Central memory CD4-positive, alpha-beta T cell (primary cell): ENCODE measurements at places on chromosomes 2 and 18.

- no peak for DNase-seq
These were observed 39.4 kb downstream of the SH2D6 start for GRCh38 chr2:85457877-85458316.

GRCh38 chr2:73176205-73176880, 26.0 kb upstream of the NOTO start:
- no peak for DNase-seq

DNA sequence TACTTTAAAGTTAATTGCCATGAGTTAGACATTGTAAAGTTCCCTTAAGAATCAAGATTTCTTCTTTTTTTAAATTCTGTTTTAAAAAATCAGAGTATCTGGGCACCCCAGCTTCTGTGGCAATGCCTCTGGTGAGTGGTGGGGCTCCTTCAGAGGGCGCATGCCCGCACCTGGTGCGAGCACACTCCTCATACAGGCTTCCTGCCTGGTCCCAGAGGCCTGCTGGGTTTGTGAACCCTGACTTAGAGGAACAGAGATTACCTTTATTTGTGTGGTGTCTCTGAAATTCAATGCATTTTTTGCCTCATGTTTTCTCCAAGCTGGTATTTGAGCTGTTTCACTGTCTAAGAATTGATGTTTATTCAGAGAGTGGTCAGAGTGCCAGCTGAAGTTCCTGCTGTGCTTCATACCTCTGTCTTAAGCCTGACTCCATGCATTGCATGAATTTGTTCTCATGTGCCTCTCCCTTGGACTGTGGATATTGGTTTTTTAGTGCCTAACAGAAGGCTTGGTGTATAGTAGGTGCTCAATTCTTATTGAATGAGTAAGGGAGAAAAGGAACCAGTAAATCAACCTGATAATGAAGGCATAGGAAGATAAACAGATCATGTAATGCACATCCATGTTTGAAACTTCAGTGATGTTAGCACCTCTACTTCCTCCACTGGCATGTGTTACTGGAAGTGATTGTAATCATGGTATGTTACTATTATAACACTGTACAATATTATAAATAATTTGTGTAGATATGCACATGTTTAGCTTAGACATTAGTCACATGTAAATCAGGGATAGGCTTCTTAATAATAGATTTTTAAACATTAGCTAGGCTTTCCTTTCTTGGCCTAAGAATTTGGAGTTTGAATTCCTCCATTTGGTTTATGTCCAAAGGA, 29.0 kb downstream of the PHLPP1 start:
- DNase-seq: no peak

- no peak for DNase-seq
These were observed 66.3 kb downstream of the TRPM8 start for GRCh38 chr2:233983445-233983844.

- no peak for DNase-seq
These were observed 226.7 kb upstream of the MC4R start for GRCh38 chr18:60599267-60599666.

GRCh38 chr2:33073018-33073417, 126.3 kb downstream of the LTBP1 start:
- DNase-seq: no peak

- peak; percentile 11 for DNase-seq
These were observed 214.6 kb downstream of the TRIB2 start for GRCh38 chr2:12931186-12931844.

- DNase-seq: no peak
These were observed 723.2 kb downstream of the DPP10 start for GRCh38 chr2:115165529-115166109.

DNA sequence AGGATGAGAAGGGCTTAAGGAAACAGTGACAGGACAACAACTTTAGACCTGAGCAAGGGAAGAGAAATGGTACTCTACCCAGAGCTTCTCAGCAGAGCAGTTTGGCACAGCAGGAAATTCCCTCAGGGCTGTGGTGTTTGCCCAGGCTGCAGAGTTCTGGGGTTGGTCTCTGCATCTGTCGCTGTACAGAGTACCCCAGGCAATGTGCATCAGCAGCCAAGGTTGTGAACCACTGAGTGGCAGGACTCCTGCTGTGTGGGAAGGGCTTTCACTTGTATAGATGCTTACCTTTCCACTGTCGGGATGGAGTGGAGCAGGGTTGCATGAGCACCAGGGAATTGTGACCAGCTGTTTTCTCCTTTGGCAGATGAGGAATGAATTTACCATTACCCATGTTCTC, 21.2 kb downstream of the STAMBP start:
- no peak for DNase-seq

DNA sequence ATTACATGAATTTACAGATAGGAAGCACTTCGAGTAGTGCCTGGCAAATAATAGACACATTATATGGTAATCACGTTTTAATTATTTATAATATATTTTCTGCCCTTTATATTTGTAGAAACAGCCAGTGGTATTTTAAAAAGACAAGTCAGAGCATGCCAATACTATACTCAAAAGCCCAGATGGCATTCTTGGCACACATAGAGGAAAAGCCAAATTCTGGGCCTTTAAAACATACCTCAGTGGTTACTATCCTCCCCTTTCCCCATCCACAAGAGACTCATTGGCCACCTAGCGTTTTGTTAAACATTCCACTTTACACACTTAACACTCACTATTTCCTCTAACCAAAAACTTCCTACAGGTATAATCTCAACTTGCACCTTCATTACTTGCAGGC, 63.3 kb upstream of the ZNF804A start:
- no peak for DNase-seq

- DNase-seq: no peak
These were observed 34.8 kb upstream of the KCNF1 start for GRCh38 chr2:10876963-10877362.

DNA sequence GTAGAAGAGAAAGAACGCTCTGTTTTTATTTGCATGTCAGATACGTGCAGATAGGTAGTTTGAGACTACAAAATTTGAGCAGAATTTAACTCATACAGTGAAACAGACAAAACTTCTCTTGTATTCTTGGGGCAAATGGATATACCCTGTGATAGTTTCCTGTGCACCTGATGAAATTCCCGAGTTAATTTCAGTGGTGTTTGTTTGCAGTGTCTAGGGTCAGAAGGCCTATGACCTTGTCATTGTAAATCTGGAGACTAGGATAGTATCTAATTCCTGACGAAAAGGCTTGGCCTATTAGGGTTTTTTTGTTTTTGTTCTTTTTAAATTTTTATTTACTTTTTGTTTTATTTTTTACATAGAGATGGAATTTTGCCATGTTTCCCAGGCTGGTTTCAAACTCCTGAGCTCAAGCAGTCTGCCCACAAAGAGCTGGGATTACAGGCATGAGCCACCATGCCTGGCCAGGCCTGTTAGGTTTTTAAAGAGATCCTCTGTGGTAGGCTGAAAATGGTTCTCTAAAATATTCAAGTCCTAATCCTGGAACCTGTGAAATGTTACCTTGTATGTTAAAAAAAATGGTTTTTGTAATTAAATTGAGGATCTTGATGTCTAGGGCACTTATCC, 17.6 kb downstream of the LCLAT1 start:
- DNase-seq: no peak

DNA sequence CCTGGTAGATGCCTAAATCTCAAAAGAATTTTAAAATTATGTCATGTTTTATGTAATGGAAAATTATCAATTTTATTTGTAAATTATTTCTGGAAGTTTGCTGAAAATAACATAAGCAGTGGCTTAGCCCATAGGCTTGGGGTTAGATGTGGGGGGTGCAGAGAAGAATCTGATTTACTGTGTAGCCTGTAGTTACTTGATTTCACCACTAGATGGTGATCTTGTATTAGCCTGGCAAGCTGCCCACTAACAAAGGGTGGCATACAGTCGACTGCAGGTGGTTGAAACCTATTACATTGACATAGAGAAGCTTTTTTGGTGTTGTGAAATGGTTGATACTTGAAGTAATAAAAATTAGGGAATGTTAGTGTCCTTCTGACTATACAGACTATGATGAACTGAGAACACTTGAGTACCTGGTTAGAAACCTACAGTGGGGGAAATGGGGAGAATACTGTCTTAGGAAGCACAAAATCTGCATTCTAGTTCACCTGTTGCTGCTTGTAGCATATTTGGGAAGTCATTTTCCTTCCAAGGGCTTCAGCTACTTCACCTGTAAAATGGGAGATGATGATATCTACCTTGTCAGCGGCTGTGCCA, 191.0 kb upstream of the LHCGR start:
- DNase-seq: peak; percentile 21

GRCh38 chr2:238305965-238306671, 14.2 kb upstream of the TRAF3IP1 start:
- no peak for DNase-seq

- no peak for DNase-seq
These were observed 34.8 kb upstream of the ITGAV start for GRCh38 chr2:186554850-186555671.

DNA sequence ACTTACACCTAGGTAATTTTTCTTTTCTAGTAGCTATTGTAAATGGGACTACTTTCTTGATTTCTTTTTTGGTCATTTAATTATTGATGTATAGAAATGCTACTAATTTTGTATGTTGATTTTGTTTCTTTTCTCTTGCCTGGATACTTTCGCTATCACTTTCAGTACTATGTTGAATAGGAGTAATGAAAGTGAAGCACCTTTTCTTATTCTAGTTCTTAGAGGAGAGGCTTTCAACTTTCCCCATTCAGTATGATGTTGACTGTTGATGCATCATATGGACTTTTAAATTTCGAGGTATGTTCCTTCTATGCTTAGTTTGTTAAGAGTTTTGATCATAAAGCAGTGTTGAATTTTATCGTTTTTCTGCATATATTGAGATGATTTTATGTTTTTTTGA, 142.5 kb downstream of the CDH19 start:
- no peak for DNase-seq

- no peak for DNase-seq
These were observed 276.6 kb downstream of the MREG start for GRCh38 chr2:215736653-215737290.

DNA sequence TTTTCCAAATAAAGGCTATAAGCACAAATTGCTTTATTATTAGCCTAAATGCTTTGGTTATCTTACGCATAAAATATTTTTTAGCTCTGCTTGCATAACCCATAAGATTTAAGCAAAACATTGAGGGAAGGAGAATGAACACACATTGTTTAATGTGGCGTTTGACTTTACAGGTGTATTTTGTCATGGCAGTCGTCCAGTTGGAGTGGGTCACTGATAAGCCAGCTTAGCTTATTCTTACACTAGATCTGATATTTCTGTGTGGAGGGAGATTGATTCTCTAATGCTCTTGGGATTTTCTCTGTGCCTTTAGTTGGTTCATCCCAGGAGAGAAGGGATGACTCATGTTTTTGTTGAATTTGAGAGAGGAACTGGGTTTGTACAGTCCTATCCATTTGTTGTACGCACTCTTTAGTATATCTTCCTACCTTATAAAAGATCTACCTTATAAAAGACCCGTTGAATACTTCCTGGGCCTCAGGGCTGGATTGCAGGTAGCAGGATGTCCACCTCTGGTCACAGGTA, 47.5 kb upstream of the ACYP2 start:
- DNase-seq: no peak

DNA sequence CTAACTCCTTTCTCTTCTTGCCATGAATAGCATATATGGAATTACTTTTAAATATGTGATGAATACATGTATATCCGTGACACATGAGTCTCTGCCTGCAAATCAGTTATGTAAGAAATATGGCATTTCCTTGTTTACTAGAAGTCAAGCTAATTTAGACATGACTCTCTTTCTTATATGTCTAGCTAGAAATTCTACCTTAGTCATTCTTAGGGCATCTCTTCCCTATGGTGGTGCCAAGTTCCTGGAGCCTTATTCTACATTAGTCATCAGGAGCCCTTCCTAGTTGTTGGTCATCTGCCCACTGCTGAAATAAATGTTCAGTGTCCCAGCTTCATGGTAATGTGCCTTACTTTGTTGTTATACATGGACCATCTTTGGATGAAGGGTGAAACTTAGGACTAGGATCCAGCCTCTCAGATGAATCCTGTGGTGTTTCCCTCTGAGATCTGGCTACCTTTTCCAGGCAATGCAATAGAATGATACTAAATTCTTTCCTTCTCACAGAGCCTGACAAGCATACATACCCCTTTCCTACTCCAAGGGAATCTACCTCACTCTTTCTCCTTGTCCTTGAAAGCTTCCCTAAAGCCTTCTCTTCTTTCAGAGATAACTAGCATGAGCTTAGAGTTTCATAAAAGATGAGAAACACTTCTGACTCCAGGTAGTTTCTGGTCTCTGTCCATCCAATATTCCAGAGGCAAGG, 415.3 kb upstream of the VWC2L start:
- no peak for DNase-seq

DNA sequence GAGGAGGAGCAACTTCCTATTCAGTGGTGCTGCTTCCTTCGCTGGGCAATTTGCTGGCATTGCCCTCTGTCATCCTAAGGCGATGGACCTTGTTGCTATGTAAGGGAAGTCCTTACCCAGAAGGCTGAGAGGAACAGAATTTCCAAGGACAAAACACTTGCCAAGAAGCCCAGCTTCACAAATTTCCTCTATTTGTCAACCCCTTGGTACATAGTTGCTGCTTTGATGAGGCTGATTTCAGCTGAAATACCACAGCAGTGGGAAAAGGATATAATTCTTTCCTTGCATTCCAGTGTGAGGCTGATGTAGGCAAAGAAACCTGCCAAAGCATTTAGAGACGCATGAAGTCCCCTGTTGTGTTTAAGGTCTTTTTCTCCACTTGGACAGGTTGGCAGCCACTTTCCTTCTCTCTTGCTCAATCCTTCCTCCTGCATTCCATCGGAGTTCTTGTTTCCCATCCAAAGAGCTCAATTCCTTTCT, 16.4 kb upstream of the ST3GAL5 start:
- DNase-seq: no peak

GRCh38 chr2:177633111-177633510, 240.5 kb downstream of the AGPS start:
- DNase-seq: no peak

GRCh38 chr2:241114836-241115235, 12.7 kb upstream of the MTERF4 start:
- DNase-seq: no peak

DNA sequence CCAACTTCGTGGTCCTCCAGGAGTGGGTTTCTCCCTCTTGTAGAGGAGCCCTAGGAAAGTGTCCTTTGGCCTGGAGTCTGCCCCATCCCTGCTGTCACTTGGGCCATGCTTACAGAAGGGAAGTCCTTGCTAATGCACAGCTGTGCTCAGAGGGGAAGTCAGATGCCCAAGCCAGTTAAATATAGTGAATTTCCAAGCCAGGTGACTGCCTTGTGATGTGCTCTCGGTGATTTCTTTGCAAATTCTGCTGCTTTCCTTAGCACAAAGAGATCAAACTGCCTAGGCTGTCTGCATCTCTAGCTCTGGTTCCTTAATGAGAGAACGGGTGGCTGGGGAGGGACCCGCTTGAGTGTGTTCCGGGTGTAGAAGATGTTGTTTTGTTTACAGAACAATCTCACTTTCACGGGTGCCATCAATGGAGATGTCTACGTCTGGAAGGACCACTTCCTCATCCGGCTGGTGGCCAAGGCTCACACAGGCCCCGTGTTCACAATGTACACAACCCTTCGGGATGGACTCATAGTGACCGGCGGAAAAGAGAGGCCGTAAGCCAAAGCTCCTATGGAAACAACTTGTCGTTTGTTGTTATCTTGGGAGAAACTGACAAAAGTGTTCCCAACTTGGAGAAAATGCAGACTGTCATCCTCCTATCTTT, 91.4 kb downstream of the RTN4 start:
- no peak for DNase-seq
